ENCODE measurements at places on chromosomes 4 and X. TPM values are rescaled to one million over a fixed set of nuclear protein-coding genes. Genes with fewer than 3 reads are reported as not detected.
A peak's percentile ranks its signal among the peaks of the same experiment; 100 is the strongest.

DNA sequence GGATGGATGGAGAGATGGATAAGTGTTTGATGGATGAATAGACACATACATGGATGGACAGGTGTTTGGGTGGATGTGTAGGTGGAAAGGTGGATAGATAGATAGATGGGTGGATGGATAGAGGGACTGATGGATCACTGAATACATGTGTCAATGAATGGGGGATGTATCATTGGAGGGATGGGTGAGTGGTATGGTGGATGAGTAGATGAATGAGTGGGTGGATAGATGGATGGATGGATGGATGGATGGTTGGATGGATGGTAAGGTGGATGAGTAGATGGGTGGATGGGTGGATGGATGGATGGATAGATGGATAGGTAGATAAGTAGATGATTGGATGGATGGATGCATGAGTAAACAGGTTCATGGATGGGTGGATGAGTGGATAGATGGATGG, 41.1 kb upstream of the CD99 start:
- no peak for DNase-seq
- H3K4me3 ChIP-seq, result no peak overlapping the region
- no peak overlapping the region for H3K27ac ChIP-seq
- peaks cover 15% of the 10 kb centered on the region for H3K4me1 ChIP-seq
- no peaks in the 10 kb centered on the region for H3K27me3 ChIP-seq
- peaks cover 21% of the 10 kb centered on the region for H3K36me3 ChIP-seq

- peaks cover 46% of the 10 kb centered on the region for H3K36me3 ChIP-seq
- no peak overlapping the region for H3K27ac ChIP-seq
Observed at GRCh38 chrX:124093222-124093621, 131.7 kb downstream of the STAG2 start.

The FAM241A gene
- total RNA-seq, result 3.1 TPM

The ENOX2 gene
- total RNA-seq, result 12.3 TPM

- no peaks in the 10 kb centered on the region for H3K4me1 ChIP-seq
- no peaks in the 10 kb centered on the region for H3K36me3 ChIP-seq
- no peak overlapping the region for H3K4me3 ChIP-seq
- H3K27ac ChIP-seq, result no peak overlapping the region
- peaks cover 7% of the 10 kb centered on the region for H3K27me3 ChIP-seq
- DNase-seq, result no peak
Observed at GRCh38 chr4:109147135-109147534, 155.3 kb downstream of the COL25A1 start.

- no peaks in the 10 kb centered on the region for H3K27me3 ChIP-seq
- H3K4me1 ChIP-seq, result no peaks in the 10 kb centered on the region
- no peaks in the 10 kb centered on the region for H3K36me3 ChIP-seq
- H3K27ac ChIP-seq, result no peak overlapping the region
Observed at GRCh38 chr4:46648088-46648744, 258.3 kb upstream of the GABRA2 start.

- peaks cover 84% of the 10 kb centered on the region for H3K27me3 ChIP-seq
- peak overlapping the region; percentile 61 for H3K4me3 ChIP-seq
- no peak for DNase-seq
- peaks cover 7% of the 10 kb centered on the region for H3K36me3 ChIP-seq
- peaks cover 13% of the 10 kb centered on the region for H3K4me1 ChIP-seq
Observed at GRCh38 chr4:173530326-173531085, 477 bp upstream of the HAND2 start.

DNA sequence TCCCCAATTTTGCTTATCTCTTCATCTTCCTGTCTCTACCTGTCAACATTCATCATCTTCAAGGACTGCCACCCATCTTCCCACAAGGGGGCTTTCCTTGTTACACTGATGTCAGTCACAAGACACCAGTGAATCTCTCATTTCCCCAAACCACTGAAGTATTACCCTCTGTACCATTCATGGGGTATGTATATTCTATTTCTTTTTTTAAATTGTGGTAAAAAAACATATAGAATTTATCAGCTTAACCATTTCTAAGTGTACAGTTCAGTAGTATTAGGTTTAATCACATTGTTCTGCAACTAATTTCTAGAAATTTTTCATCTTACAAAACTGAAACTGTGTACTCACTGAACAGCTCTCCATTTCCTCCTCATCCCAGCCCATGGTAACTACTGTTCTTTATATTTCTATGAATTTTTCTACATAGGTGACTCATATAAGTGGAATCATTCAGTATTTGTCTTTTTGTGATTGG, 98.6 kb downstream of the LARP7 start:
- no peaks in the 10 kb centered on the region for H3K36me3 ChIP-seq
- H3K27me3 ChIP-seq, result no peaks in the 10 kb centered on the region
- H3K27ac ChIP-seq, result no peak overlapping the region
- DNase-seq, result no peak
- H3K4me1 ChIP-seq, result peaks cover 16% of the 10 kb centered on the region

- no peaks in the 10 kb centered on the region for H3K36me3 ChIP-seq
- no peak overlapping the region for H3K4me3 ChIP-seq
- no peak overlapping the region for H3K27ac ChIP-seq
- no peaks in the 10 kb centered on the region for H3K4me1 ChIP-seq
Observed at GRCh38 chr4:5460106-5460801, 248.1 kb downstream of the EVC2 start.

GRCh38 chrX:9342561-9343051, 122.3 kb upstream of the TBL1X start:
- H3K36me3 ChIP-seq, result no peaks in the 10 kb centered on the region
- H3K4me1 ChIP-seq, result peaks cover 30% of the 10 kb centered on the region
- H3K27ac ChIP-seq, result peak overlapping the region; percentile 8
- H3K27me3 ChIP-seq, result no peaks in the 10 kb centered on the region
- H3K4me3 ChIP-seq, result peak overlapping the region; percentile 26

GRCh38 chr4:42150653-42151567, 1.5 kb downstream of the BEND4 start:
- H3K36me3 ChIP-seq, result no peaks in the 10 kb centered on the region
- H3K4me3 ChIP-seq, result peak overlapping the region; percentile 73
- H3K27me3 ChIP-seq, result peaks cover 42% of the 10 kb centered on the region
- peaks cover 19% of the 10 kb centered on the region for H3K4me1 ChIP-seq
- no peak overlapping the region for H3K27ac ChIP-seq
- DNase-seq, result no peak

GRCh38 chr4:140968371-140968770, 164.9 kb downstream of the RNF150 start:
- no peaks in the 10 kb centered on the region for H3K4me1 ChIP-seq
- no peak overlapping the region for H3K4me3 ChIP-seq
- no peak overlapping the region for H3K27ac ChIP-seq
- no peaks in the 10 kb centered on the region for H3K27me3 ChIP-seq
- H3K36me3 ChIP-seq, result no peaks in the 10 kb centered on the region

- no peak for DNase-seq
- peaks cover 3% of the 10 kb centered on the region for H3K27me3 ChIP-seq
- H3K36me3 ChIP-seq, result no peaks in the 10 kb centered on the region
- no peak overlapping the region for H3K27ac ChIP-seq
- H3K4me1 ChIP-seq, result no peaks in the 10 kb centered on the region
- no peak overlapping the region for H3K4me3 ChIP-seq
Observed at GRCh38 chr4:113187358-113187757, 137.9 kb downstream of the ANK2 start.

The CSAG2 gene
- not detected for total RNA-seq

DNA sequence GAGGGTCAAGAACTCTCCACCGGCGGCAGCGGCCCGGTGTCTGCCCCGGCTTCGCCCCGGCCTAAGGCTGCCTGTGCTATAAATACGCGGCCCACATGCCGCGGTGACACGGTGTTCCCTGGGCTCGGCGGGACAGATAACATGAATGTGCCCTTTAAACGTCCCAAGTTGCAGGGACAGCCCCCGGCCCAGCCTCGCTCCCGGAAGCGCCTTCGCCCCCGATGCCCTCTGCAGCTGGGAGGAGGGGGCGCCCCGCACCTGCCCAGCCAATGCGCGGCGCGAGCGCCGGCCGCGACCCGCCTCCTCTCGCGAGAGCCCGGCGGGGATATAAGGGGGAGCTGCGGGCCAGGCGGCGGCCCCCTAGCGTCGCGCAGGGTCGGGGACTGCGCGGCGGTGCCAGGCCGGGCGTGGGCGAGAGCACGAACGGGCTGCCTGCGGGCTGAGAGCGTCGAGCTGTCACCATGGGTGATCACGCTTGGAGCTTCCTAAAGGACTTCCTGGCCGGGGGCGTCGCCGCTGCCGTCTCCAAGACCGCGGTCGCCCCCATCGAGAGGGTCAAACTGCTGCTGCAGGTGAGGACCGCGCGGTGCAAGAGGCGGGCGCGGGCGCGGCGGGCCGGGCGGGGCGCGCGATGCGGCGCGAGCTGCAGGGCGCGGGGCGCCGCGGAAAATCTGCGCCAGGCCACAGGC, at the start of gene SLC25A4:
SLC25A4 (plus strand) TSS at position 355 of the 689 bp plus-strand sequence; CDS start at position 462, 107 bp downstream.
- H3K27me3 ChIP-seq, result peaks cover 25% of the 10 kb centered on the region
- no peaks in the 10 kb centered on the region for H3K36me3 ChIP-seq
- peak within 1 kb of the TSS; percentile 80 for H3K4me3 ChIP-seq
- H3K4me1 ChIP-seq, result peaks cover 13% of the 10 kb centered on the region
- DNase-seq, result peak; percentile 90

The RENBP gene
- 8.4 TPM for total RNA-seq

DNA sequence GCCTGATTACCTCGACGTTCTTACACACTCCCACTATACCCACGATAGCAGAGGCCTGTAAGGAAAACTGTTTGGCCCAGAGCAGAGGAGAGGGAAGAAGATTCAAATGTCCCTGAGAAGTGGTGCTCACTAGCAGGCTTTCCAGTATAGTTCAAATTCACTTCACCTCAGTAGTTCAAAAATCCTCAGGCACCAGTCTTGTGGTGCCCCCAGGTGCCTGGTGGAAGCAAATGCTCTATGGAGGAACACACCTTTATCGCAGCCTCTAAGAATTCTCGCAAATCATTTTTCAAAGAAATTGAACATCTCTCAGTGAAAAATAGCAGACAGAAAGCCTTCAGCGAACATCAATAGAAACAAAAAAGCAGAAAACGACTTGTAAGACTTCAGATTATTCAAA, 12.2 kb upstream of the MTMR1 start:
- H3K4me1 ChIP-seq, result peaks cover 3% of the 10 kb centered on the region
- no peak overlapping the region for H3K4me3 ChIP-seq
- H3K36me3 ChIP-seq, result no peaks in the 10 kb centered on the region
- peak; percentile 18 for DNase-seq
- H3K27ac ChIP-seq, result no peak overlapping the region
- no peaks in the 10 kb centered on the region for H3K27me3 ChIP-seq

The CENPE gene
- total RNA-seq, result 41.9 TPM

The TRIM61 gene
- total RNA-seq, result 1.0 TPM

DNA sequence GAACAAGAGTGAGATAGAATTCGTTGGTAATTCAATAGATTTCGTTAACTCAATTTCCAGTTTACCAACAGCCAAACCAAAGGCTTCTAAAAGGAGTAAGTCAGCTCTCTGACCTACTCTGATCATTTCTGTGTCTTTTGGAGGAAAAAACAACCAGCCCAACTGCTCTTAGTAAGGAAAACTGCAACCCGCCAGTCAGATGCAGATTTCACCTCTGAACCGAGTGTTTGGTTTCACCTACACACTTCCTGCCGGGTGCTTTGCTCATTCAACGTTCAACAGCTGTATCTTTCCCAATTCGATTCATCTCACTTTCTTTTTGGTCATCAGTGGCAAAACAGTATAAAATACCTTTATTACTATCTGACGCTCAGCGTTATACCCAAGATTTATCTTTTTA, 24.5 kb downstream of the TMSB4X start:
- no peaks in the 10 kb centered on the region for H3K36me3 ChIP-seq
- peak overlapping the region; percentile 94 for H3K27ac ChIP-seq
- DNase-seq, result peak; percentile 74
- H3K4me3 ChIP-seq, result peak overlapping the region; percentile 60
- peaks cover 63% of the 10 kb centered on the region for H3K4me1 ChIP-seq

The PPARGC1A gene
- not detected for total RNA-seq

DNA sequence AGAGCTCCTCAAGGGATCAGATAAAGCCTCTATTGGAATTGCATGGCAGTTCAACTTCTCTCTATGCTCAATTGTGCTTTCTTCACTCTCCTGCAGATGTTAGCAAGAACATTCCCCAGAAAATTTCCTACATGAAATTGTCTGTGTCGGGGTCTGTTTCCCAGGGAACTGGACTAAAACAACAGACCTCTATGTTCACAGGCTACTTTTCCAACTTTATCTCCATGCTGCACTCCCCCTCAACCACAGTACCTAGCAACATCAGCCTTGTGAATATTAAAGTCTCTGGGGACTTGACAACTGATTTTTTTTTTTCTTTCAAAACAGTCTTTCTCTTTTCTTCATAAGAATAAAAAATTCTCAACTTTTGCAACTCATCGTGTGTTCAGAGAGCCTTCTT, 1470.8 kb upstream of the ADGRL3 start:
- no peaks in the 10 kb centered on the region for H3K27me3 ChIP-seq
- H3K4me1 ChIP-seq, result no peaks in the 10 kb centered on the region
- no peaks in the 10 kb centered on the region for H3K36me3 ChIP-seq
- DNase-seq, result no peak
- H3K4me3 ChIP-seq, result no peak overlapping the region

DNA sequence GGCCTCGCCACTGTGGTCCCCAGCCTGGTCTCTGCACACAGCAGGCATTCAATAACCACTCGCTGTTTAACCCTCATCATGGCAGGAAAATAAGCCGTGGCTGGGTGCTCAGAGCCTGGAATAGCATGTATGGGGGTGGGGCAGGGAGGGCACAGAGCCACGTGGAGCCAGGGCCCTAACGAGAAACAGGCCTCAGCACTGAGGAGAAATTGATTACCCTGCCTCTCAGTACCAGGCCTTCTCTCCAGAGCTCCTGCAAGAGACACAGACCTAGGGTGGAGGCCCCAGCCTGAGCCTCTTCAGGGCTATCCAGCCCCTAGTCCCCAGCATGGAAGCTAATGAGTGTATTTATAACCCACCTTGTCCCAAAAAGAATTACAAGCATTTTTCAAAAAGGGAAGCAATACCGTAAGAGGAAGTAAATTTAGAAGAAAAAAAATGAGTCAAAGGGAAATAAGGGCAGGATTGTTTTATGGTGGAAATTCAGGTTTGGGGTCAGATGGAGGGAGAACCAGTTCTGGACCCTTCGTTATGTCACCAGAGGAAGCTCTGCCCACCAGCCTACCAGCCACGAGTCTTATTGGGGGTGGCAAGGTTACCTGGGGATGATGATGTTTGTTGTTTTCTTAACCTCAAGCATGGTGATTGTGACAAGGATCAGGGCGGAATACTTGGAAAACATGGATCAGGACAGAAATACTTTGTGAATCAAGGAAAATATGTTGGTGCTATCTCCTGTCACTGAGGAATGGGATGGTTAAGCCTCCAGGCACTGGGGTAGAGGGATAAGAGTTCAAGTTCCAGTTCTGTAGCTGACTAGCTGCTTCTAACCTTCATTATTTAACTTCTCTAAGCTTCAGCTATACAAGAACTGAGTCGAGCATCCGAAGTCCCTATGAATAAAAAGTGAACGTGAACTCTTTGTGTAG, 101.9 kb upstream of the RBPJ start:
- DNase-seq, result no peak
- peaks cover 2% of the 10 kb centered on the region for H3K4me1 ChIP-seq
- no peak overlapping the region for H3K27ac ChIP-seq
- H3K36me3 ChIP-seq, result no peaks in the 10 kb centered on the region
- H3K4me3 ChIP-seq, result no peak overlapping the region

DNA sequence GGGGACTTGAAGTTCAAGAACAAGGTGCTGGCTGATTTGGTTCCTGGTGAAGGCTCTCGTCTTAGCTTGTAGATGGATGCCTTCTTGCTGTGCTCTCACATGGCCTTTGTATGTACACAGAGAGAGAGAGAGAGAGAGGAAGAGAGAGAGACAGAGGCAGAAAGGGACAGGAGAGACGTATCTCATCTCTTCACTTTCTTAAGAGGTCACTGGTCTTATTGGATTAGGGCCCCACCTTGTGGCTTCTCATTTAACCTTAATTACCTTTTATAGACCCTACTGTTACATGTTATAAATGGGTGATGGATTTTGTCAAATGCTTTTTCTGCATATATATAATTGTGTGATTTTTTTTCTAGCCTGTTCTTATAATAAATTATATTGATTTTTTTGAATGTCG, 1444.2 kb downstream of the ADGRL3 start:
- no peaks in the 10 kb centered on the region for H3K27me3 ChIP-seq
- no peaks in the 10 kb centered on the region for H3K36me3 ChIP-seq
- H3K4me3 ChIP-seq, result no peak overlapping the region
- no peaks in the 10 kb centered on the region for H3K4me1 ChIP-seq
- no peak for DNase-seq
- H3K27ac ChIP-seq, result no peak overlapping the region

All from activated CD4-positive, alpha-beta memory T cell treated with anti-CD3 and anti-CD28 coated beads for 36 hours (primary cell).